ENCODE measurements at places on chromosomes 6 and 20.

- DNase-seq: peak; percentile 65
Observed at GRCh38 chr6:28657769-28658465, 132.2 kb downstream of the GPX5 start.

GRCh38 chr20:47263080-47263464 lies 93.4 kb downstream of the ZMYND8 start:
- no peak for DNase-seq

GRCh38 chr6:111523484-111524167 lies 40.6 kb upstream of the REV3L start:
- DNase-seq: no peak

DNA sequence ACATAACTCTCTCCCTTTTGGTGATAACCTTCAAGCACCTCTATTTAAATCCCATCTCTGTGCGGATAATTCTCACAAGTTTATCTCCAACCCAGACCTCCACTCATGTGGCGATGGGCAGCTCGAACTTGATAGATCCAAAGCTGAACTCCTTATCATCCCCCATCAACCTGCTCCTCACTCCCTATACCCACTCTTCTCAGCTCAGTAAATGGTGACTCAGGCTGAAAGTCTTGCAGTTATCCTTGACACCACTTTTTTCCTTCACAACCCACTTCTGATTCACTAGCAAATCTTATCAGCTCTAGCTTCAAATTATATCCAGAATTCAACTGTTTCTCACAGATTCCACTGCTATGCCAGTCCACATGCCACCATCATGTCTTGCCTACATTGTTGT lies 155.3 kb upstream of the STXBP5 start:
- DNase-seq: no peak

GRCh38 chr6:74568861-74569260 lies 637.0 kb downstream of the COL12A1 start:
- no peak for DNase-seq

DNA sequence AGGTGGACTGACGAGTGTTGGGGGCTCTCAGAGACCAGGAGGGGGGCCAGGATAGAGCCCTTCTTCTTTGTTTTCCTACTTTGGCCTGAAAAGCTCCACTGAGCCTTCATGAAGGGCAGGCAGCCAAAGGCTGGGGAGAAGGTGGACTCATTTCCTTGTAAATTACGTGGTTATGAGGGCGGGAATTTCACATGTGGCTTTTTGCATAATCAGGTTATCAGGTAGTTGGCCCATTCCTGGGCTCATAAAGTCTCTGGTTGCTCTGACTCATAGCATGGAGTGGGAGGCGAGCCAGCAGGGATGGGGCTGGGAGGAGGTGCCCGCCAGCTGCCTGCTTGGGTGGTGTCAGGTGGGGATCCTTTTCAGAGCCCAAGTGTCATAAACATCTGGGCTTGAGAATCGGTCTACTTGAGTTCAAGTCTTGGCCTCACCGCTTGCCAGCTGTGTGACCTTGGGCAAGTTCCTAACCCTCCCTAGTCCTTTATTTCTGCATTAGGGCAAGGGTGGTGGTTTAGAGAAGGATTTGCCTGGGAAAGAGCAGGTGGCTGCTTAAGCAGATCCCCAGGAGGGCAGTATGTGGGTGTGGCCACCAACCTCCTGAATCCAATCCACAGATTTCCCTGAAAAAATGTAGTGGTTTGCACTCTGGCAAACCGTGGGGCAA lies 26.5 kb upstream of the RNF24 start:
- DNase-seq: peak; percentile 99

Measured in epithelial cell of esophagus (primary cell).